HFFc6 (cell line): ENCODE measurements at places on chromosomes 7 and 10. TPM values are rescaled to one million over a fixed set of nuclear protein-coding genes. Genes with fewer than 3 reads are reported as not detected.

LRRC18 gene
- total RNA-seq, result not detected in 3 replicates

DNA sequence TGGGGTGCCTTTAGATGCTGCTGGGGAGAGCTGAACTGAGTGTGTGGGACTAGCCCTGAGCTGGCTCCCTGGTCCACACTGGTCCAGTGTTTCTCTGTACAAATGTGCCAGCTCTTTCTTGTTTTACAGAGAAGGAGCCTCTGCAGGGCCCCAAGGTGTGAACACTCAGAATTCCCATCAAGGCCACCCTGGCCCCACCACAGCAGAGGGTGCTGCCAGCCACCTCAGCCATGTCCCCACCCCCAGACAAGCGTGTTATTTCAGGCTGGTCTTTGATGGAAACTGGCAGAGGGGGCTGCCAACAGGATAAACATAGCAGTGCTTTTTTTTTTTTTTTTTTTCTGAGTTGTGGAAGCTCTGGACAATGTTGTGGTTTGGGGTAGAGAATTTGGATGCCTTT lies 68.5 kb upstream of the LRRC18 start:
- no peak overlapping the region for H3K4me3 ChIP-seq
- no peaks in the 10 kb centered on the region for H3K4me1 ChIP-seq
- H3K36me3 ChIP-seq, result no peaks in the 10 kb centered on the region
- H3K27me3 ChIP-seq, result peaks cover 16% of the 10 kb centered on the region

PSMG3 gene
- 26.7 to 28.6 TPM (median 27.7 TPM) in 3 replicates for total RNA-seq

DNA sequence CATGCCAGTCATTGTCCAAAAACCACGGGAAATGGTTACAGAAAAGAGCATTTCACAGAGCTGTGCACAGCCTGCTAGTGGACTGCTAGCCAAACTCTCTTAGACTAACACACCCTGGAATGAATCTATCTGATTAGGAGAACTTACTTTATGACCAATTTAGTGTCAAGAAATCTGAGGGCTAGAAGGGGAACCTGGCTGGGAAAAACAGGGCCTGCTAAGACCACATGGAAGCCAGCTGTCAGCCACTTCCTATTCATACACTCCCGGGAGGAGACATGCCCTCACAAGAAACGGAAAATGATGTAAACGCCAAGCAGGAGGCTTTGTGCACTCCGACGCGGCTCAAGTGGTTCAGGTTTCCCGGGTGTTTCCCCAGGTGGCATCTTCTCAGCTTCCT lies 54.8 kb downstream of the MPP7 start:
- no peak overlapping the region for H3K4me3 ChIP-seq
- no peak for DNase-seq
- no peaks in the 10 kb centered on the region for H3K36me3 ChIP-seq
- H3K27me3 ChIP-seq, result peaks cover 12% of the 10 kb centered on the region

DNA sequence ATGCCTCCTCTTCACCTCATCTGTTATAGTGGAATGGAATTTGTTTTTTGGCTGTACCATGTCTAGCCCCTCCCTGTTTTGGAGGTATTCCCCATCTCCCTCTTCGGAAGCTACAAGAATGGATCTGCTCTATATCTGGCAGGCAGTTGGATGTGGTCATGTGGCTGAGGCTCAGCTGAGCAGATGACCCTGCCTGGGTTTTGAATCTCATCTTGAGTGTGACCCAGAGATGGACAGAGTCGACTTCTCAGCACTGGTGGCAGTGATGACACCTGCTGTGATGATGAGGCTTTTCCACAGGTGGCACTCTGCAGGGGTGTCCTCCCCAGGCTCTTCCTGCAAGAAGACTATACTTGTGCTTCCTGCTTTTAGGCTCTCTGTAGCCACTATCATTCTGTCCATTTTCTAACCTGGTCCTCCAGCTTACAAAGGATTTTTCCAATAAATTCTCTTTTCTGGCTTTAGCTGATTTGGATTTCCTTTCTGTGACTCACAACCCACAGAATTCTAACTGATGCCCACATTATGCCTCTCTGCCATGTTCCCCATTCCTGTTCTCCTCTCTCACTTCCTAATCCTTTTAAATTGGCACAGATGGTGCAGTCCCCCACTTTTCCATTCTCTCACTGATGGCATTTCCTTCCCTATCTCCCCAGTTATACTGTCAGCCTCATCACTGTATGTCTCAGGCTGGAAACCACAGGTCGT lies 7.5 kb upstream of the ARHGAP22 start:
- peaks cover 93% of the 10 kb centered on the region for H3K4me1 ChIP-seq
- H3K36me3 ChIP-seq, result peaks cover 32% of the 10 kb centered on the region
- H3K27me3 ChIP-seq, result peaks cover 3% of the 10 kb centered on the region; the same call in 1 of the 2 replicates
- peak overlapping the region; percentile 54 for H3K4me3 ChIP-seq
- DNase-seq, result peak; percentile 67
- peak overlapping the region; percentile 87 for H3K27ac ChIP-seq

DNA sequence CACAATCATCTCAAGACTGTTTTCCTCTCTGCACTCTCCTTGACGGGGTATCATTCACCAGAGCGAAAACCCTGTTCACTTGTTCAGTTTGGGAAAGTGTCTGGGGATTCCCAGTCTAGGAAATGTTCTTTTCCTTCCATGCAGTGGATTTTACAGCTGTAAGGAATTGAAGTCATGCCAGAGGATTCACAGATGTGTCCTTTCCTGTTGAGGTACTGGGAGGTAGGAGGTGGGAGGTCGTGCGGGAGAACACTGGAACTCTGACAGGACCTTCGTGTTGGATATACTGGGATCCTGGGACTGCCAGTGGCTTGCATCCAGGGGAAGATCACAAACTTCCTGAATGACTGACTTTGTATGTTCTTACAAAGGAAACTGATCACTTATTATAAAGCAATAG lies 185.5 kb downstream of the BMPER start:
- peak overlapping the region; percentile 50 for H3K27ac ChIP-seq
- H3K36me3 ChIP-seq, result peaks cover 36% of the 10 kb centered on the region
- peaks cover 51% of the 10 kb centered on the region for H3K4me1 ChIP-seq
- no peak overlapping the region for H3K4me3 ChIP-seq
- DNase-seq, result no peak

AGR3 gene
- not detected in 2 replicates for total RNA-seq

- no peak for DNase-seq
- no peaks in the 10 kb centered on the region; the same call in 1 of the 2 replicates for H3K36me3 ChIP-seq
- H3K27ac ChIP-seq, result no peak overlapping the region
- H3K4me1 ChIP-seq, result no peaks in the 10 kb centered on the region
- H3K27me3 ChIP-seq, result no peaks in the 10 kb centered on the region
These were observed 163.7 kb upstream of the CDC14C start for GRCh38 chr7:48760528-48761265.

- no peak for DNase-seq
- H3K27me3 ChIP-seq, result no peaks in the 10 kb centered on the region
- peaks cover 12% of the 10 kb centered on the region for H3K4me1 ChIP-seq
- no peak overlapping the region for H3K4me3 ChIP-seq
- no peak overlapping the region for H3K27ac ChIP-seq
- H3K36me3 ChIP-seq, result no peaks in the 10 kb centered on the region
These were observed 135.5 kb downstream of the ALOX5 start for GRCh38 chr10:45509491-45509890.

NMT2 gene
- 30.6 to 63.2 TPM (median 34.6 TPM) in 3 replicates for total RNA-seq

- no peak for DNase-seq
- H3K36me3 ChIP-seq, result peaks cover 5% of the 10 kb centered on the region; the same call in 1 of the 2 replicates
- H3K27me3 ChIP-seq, result no peaks in the 10 kb centered on the region
- H3K4me3 ChIP-seq, result peak overlapping the region; percentile 16; the same call in 1 of the 2 replicates
- peak overlapping the region; percentile 55; the same call in 1 of the 2 replicates for H3K27ac ChIP-seq
- H3K4me1 ChIP-seq, result peaks cover 65% of the 10 kb centered on the region
These were observed 85.2 kb upstream of the PLPP4 start for GRCh38 chr10:120371856-120372255.

SFTPD gene
- not detected in 2 replicates for total RNA-seq

DNA sequence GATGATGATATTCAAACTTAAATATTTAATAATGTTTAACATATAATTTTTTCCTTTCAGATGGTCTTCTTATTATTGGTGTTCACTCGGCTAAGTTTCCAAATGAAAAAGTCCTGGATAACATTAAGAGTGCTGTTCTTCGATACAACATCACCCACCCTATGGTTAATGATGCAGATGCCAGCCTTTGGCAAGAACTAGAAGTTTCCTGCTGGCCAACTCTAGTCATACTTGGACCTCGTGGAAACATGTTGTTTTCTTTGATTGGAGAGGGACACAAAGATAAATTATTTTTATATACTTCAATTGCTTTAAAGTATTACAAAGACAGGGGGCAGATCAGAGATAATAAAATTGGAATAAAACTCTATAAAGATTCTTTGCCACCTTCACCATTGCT lies 22.0 kb downstream of the NHLRC2 start:
- no peak overlapping the region for H3K27ac ChIP-seq
- H3K27me3 ChIP-seq, result no peaks in the 10 kb centered on the region
- peaks cover 24% of the 10 kb centered on the region for H3K4me1 ChIP-seq
- DNase-seq, result no peak

DNA sequence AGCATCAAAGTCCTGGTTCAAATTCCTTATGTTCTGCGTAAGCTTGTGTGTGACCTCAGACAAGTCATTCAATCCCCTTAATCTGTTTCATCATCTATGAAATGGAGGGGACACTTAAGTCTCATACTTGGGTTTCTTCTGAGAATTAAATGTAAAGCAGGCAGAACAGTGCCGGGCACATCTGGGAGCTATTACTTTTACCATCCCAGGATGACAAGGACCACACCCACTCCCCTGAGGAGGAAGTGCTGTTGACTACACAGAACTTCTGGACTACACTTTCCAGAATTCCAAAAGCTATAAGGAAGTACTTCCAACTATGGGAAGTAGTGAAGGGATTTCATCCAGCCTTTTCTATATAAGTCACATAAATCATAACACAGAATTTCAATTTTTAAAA lies 294.9 kb downstream of the IPMK start:
- peaks cover 27% of the 10 kb centered on the region for H3K36me3 ChIP-seq
- peak overlapping the region; percentile 86 for H3K27ac ChIP-seq
- H3K4me3 ChIP-seq, result peak overlapping the region; percentile 51

DNA sequence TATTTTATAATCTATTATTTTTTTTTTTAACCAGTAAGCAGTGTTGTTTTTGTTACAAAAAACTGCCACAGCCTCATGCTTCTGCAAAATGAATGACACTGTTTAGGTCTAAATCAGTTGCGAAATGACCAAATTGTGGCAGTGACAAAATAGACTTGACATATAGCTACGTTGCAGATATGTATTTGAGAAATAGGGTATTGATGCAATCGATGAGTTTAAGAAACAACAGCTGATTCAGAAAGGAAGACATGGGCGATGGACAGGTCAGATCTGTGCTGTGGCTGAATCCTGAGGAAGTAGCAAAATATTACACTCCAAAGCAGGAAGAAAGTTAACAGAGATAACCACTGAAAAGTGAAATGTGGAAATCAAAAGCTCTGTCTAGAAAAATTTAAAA lies 89.0 kb upstream of the STEAP4 start:
- peaks cover 4% of the 10 kb centered on the region; the same call in 1 of the 2 replicates for H3K36me3 ChIP-seq
- no peak overlapping the region for H3K27ac ChIP-seq
- H3K4me1 ChIP-seq, result no peaks in the 10 kb centered on the region
- H3K27me3 ChIP-seq, result no peaks in the 10 kb centered on the region
- H3K4me3 ChIP-seq, result no peak overlapping the region

STARD3NL gene
- 44.1 to 49.1 TPM (median 44.8 TPM) in 3 replicates for total RNA-seq

DNA sequence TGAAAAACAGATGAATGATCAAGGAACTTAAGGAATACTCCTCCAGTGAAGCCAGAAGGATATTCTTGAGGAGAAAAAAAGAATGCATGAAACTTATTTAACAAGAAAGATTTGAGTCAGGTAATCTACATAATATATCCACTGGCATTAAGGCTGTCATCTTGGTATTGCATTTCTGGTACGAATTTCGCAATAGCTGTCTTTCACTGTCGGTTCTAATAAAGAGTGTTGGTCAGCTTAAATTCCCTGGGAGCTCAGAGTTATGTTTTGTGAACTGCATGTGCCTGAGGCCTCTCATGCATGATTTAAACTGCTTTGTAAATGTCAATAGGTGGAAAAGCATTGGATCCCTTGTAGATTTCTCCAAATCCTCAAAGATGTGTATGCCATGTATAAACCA lies 565.3 kb upstream of the GALNT17 start:
- no peak overlapping the region for H3K4me3 ChIP-seq
- H3K27me3 ChIP-seq, result no peaks in the 10 kb centered on the region
- H3K27ac ChIP-seq, result no peak overlapping the region
- DNase-seq, result no peak
- no peaks in the 10 kb centered on the region for H3K4me1 ChIP-seq
- no peaks in the 10 kb centered on the region for H3K36me3 ChIP-seq

LIPM gene
- not detected in 3 replicates for total RNA-seq

AKR1C2 gene
- 0.48 to 1.5 TPM (median 0.90 TPM) in 3 replicates for total RNA-seq

DNA sequence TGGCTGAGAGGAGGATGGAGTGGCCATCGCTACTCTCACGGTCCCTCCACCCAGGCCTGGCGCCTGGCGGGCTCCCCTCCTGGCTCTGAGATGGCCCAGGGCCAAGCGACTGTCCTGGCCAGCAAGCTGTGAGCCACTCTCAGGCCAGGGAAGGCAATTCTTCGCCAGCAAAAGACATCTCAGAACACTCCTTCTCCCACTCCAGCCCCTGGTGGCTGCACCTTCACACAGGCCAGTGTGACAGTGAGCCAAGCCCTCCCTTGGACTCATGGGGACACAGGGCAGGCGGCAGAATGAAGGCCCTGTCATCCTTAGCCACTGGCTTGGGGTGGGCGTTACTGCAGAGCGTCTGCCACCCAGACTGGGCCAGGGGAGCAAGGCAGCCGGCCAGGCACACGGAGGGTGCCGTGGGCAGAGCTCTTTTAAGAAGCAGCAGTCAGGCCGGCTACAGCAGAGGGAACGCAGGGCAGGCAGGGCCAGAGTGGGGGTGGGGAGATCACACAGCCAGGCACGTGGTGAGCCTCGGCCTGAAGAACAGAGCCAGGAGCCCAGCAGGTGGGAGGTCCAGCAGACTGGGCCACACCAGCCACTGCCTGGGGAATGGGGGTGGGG lies 14.4 kb downstream of the STK32C start:
- no peak for DNase-seq
- no peak overlapping the region for H3K27ac ChIP-seq
- no peak overlapping the region for H3K4me3 ChIP-seq
- no peaks in the 10 kb centered on the region for H3K36me3 ChIP-seq
- H3K4me1 ChIP-seq, result no peaks in the 10 kb centered on the region; the same call in 1 of the 2 replicates

ANKRD7 gene
- total RNA-seq, result 0.33 to 0.37 TPM (median 0.37 TPM) in 3 replicates

DNA sequence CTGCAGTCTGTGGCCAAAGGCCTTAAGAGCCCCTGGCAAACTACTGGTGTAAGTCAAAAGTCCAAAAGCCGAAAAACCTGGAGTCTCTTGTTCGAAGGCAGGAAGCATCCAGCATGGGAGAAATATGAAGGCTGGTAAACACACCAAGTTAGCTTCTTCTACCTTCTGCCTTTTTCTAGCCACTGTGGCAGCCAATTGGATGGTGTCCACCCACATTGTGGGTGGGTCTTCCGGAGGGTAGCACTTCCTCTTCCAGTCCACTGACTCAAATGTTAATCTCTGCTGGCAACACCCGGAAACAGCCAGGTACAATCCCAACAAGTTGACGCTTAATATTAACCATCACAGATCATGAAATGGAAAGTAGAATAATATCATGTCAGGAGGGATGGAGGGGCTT lies 827.6 kb downstream of the SORCS1 start:
- no peaks in the 10 kb centered on the region for H3K36me3 ChIP-seq
- no peaks in the 10 kb centered on the region for H3K27me3 ChIP-seq

SYCE1 gene
- 0.22 TPM in 1 of 3 replicates, not detected in the others for total RNA-seq

DNA sequence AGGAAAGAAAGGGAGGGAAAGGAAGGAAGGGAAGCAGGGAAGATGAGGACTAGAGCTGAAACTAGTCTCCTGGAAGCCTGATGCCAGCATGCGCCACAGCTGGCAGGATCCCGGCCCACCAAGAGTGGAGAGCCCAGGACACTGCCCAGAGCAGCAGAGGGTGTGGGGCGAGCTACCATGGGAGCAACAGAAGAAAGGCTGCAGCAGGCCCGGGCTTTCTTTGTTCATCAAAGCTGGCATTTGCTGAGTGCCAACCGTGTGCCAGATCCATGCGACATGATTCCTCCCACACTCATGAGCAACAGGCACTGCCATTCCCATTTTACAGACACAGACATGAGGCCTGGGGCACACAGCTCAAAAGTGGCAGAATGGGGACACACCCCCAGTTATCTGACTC lies 68.9 kb downstream of the FAM53B start:
- peaks cover 13% of the 10 kb centered on the region for H3K4me1 ChIP-seq
- DNase-seq, result no peak
- peaks cover 3% of the 10 kb centered on the region for H3K36me3 ChIP-seq
- H3K27me3 ChIP-seq, result no peaks in the 10 kb centered on the region; the same call in 1 of the 2 replicates
